Pancreas (tissue), 10 donors: ENCODE measurements at places on chromosomes 2 and 18.
A peak's percentile ranks its signal among the peaks of the same experiment; 100 is the strongest.

DNA sequence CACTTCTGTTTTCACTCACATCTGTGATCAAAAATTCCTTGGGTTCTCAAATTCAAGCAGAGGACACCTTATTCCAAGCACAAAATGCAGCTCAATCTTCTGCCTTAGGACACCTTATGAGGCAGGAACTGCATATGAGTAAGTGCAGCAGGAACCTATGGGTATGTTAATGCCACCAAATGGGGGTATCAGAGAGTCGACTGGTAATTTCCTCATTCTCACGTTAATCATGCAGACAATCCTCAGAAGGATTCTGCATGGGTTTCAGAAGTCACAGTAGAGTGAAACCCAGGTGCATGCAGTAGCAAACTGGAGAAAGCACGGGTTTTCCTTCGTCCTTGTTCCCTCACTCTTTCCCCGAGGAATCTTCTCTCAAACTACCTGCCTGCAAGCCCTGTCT, 452.8 kb downstream of the CBLN2 start:
- no peak for DNase-seq

DNA sequence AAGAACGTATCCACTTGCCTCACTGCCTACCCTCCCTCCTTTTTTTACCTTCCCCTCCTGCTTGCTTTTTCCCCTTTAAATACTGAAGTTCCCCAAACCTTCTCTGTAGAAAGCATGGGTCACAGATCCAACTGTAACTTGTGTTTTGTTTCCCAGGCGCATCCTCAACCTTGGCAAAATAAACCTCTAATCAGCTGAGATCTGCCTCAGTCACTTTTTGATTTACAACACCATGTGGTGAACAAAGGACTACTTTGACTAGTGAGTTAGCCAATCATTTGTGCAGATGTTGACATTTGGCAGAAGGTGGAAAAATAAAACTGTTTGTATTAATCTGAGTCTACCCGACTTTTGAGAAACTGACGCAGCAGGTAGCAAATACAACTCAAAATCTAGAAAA, 23.3 kb upstream of the MCM6 start:
- no peak for DNase-seq

DNA sequence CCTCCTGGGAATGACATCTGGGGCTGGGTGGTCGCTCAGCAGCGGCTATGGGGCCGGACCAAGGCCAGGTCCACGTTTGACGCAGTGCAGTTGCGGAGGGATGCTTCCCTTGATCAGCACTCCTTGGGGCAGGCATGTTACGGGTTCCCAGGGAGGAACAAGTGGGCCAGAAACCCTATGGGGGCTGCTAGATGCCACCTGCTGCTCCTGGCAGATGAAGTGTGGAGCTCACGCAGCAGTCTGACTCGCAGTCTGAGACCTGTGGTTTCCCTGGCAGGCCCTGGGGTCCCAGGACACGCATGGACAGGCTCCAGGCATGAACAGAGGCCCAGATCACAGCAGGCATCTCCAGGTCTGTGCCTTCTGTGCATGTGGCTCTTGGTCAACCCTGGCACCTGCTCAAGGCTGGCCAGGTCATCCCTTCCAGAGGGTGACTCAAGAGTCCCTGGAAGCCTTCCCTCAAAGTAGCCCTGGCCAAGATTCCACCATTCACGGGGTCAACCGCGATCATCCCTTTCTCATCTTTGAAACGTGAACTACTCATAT, 20.0 kb downstream of the KCNF1 start:
- DNase-seq, result no peak

GRCh38 chr2:74005786-74006185, 21.1 kb downstream of the TET3 start:
- DNase-seq, result no peak

DNA sequence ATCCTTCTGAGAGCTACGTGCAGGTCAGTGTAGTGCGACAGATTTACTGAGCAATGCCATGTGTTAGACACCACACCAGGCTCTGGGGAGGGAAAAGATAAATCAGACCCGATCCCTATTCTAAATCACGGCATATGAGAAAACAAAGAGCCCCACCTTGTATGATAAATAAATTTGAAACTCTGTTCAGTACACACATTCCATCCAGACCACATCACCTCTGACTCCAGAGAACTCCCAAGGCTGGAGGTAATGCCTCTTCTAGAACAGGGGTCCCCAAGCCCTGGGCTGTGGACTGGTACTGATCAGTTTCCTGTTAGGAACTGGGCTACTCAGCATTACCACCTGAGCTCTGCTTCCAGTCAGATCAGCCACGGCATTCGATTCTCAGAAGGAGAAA, 77.3 kb downstream of the QPCT start:
- DNase-seq, result no peak

DNA sequence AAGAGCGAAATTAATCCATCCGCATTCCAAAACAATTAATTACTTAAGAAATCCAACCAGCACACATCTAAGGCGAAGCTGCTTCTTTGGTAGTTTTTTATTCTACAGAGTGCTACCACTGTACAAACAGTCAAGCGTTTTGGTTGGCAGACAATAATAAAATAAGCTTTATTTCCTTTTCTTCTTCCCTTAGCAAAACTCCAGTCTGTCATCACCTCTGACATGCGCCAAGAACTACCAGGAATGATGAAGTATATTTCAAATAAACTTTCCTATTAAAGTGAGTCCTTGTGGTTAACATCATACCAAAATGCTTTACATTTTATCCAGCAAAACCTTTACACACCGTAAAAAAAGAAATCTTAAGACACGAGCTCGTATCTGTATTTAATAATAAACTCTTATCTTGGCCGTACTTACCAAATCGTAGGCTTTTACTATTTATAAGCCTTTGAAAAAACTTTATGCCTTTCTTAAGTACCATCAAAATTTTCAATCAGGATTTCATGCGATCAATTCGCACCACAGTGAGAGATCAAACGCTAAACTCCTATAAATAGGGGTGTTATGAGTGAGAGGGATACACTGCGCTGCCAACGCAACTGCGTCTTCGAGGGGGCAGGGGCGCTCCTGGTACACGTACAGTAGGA, 1.3 kb downstream of the ATL2 start:
- DNase-seq, result peak; percentile 33

DNA sequence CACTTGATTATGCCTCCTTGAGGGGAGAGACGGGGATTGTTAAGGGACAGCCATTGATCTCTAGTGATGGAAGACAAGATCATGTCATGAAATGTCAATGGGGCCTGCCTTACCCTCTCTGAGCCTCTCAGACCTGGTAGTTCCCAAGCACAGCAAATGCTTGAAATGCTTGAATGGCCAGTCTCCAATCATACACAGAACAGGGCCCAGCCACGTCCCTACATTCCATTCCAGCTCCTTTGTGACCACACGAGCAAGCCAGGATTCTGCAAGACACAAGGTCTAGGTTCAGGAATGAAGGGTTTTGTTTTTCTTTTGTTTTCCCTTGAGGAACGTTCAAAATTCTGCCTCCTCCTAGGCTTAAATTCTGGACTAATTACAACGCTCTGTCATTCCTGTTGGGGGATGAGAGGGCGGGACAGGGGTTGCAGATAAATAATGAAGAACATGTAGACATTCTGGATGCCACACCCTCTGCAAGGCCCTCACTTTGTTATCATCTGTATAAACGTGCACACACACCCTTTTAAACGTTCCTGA, 98.1 kb upstream of the YPEL5 start:
- no peak for DNase-seq

DNA sequence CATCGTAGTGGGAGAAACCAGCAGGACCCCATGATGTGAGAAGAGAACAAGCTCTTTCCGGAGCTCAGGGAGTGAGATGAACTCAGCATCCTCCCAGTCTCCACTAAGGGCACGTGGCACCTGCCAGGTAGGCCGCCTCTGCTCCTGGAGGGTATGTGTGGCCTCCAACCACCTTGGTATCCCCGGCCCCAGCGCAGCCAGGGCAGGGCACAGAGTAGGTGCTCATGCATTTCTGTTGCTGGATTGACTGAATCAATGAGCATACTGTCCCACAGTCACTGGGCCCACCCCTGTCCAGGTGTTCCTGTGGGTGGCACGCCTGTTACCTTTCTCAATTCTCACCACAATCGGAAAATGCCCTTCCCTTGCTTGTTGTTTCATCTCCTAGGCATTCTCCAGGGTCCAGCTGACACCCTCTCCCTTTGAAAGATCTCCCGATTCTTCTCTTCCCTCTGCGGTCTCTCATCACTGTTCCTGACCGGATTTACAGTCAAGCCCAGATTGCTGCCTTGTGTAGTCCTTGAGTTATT, 138.5 kb upstream of the SMAD2 start:
- DNase-seq, result no peak

- DNase-seq, result no peak
These were observed 115.0 kb upstream of the EPB41L5 start for GRCh38 chr2:119897736-119898395.

GRCh38 chr2:16640001-16640700, 25.5 kb downstream of the CYRIA start:
- DNase-seq, result no peak

- DNase-seq, result peak; percentile 61
These were observed 80.2 kb upstream of the PKDCC start for GRCh38 chr2:41967476-41968181.

GRCh38 chr18:23671564-23671963, 8.9 kb upstream of the ANKRD29 start:
- no peak for DNase-seq

- DNase-seq, result no peak
These were observed 47.7 kb downstream of the FN1 start for GRCh38 chr2:215388002-215388728.

- DNase-seq, result no peak
These were observed 43.7 kb downstream of the SMC6 start for GRCh38 chr2:17709897-17710296.

DNA sequence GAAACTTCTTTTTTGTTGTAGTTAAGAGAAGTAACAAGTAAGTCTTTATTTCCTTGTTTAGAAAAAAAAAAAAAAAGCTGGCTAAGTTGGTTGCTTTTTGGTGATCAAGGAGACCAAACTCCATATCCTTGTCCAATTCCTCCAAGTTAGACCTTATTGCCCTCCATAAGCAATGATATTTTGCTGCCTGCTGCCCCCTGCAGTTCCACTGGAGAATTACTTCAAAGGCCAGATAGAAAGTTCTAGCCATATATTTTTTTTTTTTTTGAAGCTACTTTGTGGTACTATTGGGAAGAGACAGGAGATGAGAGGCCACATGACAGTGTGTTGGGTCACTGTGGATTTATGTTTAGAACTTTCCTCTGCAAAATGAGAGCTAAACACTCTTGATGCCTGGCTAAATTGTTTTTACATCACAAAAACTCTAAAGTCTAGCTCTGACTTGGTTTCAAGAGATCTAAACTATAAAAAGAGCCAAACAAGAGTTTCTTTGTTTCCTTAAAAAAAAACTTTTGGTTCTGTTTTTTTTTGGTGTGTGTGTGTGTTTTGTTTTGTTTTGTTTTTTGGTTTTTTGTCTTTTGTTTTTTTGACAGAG, 80.7 kb upstream of the RASGRP3 start:
- DNase-seq, result no peak

GRCh38 chr2:238949710-238950345, 101.9 kb downstream of the TWIST2 start:
- DNase-seq, result no peak

DNA sequence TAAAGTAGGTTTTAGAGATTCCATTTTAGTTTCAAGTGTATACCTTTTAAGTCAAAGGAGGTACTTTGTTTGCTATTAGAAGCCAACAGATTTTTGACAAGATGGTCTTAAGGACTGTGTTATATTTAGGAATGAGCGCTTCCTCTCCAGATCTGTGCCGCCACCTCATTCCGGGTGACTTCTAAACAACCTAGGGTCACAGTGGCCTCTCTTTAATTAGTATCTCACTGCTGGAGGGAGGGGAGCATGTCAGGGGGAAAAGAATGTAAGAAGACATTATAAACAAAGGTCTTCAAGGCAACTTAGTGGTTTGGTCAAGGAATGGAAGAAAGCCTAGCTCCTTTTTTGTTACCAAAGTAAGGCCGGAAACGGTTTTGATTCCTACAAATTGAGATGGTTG, 67.0 kb downstream of the RBMS1 start:
- DNase-seq, result no peak

GRCh38 chr2:57515366-57515765, 531.2 kb upstream of the VRK2 start:
- DNase-seq, result no peak

- peak; percentile 7 for DNase-seq
These were observed 871 bp upstream of the ALS2 start for GRCh38 chr2:201781557-201782051.

- DNase-seq, result peak; percentile 57
These were observed at the start of gene EFEMP1 for GRCh38 chr2:55923091-55923981. TSS of gene EFEMP1 (minus strand) at chr2:55923782. CDS start at chr2:55922440, 1,342 bp downstream.

DNA sequence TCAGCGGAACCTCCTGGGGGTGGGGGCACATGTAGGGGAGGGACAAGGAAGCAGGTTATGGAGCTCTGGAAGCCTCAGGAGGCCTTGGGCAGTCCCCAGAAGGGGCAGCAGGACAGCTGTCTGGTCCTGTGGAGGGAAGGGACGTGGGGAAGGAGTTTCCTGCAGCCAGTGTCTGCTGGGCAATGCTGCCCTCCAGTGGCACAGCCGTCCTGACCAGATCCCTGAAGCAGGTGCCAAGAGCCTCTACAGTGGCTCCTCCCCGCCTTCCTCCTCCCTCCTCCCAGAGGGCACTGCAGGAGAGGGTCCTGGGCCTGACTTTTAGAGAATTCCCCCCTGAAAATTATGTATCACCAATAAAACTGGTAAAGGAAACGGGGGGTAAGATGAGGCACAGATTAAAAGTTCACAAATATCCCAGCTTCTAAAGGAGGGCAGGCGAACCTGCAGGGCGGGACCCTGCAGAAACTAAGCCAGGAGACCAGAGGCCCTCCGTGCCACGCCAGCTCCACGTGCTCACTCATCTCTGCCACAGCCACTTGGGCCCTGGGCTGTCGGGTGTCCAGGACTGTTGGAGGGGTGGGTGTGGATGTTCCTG, 258.5 kb downstream of the TWIST2 start:
- DNase-seq, result no peak

DNA sequence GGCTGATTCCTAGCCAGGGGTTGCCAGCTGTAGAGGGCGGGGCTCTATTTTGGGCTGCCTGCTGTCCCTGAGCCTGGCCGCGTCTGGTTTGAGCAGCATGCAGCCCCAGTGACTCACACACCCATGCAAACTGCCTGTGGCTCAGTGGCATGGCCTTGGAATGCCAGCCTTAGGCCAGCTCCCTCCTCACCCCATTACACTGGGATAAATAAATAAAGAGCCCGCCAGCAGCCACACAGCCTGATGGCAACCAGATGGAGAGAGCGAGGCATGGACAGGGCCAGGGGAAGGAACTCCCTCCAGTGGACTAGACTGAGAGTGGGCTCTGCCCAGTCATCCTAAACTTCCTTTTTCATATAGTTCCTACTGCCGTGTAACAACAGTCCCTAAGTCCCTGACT, 18.3 kb downstream of the NHEJ1 start:
- DNase-seq, result no peak

- DNase-seq, result no peak
These were observed 124.1 kb upstream of the NOSTRIN start for GRCh38 chr2:168678153-168678853.

GRCh38 chr2:108701208-108701607, 18.1 kb upstream of the RANBP2 start:
- no peak for DNase-seq
